ENCODE measurements at places on chromosomes 2 and 18.

GRCh38 chr2:43415592-43415991, 180.2 kb downstream of the THADA start:
- no peak for DNase-seq

GRCh38 chr18:50614838-50615237, 55.0 kb downstream of the MAPK4 start:
- no peak for DNase-seq

GRCh38 chr2:68789603-68790002, 55.0 kb downstream of the ARHGAP25 start:
- no peak for DNase-seq

GRCh38 chr2:16166327-16166981, 226.1 kb downstream of the MYCN start:
- DNase-seq: no peak

DNA sequence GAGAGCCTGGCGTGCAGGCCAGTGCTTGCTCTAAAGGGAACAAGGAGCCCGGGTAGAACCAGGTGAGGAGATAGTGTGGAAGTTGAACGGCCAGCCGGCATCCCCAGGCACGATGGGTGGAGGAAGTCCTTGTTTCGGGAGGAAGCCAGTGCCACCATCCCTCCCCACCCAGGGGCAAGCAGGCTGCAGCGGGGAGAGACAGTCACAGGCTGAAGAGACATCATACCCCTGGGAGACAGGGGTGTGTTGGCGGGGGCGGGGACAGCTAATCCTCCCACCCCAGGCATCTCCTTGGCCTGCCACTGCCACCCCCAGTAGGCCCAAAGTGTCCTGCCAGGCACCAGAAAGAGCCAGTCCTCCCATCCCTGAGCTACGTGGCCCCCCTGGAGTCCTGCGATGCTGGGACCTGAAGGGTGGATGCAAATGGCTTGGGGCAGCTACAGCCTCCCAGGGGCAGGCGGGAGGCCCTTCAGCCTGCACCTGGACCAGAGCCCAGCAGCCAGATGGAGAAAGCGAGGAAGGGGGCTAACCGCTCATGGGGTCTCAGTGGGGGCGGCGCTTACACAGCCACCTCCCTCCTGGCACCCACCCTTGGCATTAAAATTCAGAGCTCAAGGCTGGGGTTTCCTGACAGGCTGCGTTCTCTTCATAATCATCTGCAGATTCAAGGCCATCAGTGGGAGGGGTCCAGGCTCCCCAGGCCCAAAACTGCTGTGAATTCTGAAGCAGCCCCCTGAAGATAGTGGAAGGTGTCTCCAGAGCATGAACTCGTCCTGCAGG, 14.8 kb upstream of the GPR55 start:
- DNase-seq: no peak

- DNase-seq: no peak
Measured at GRCh38 chr18:23694637-23695430, 5.6 kb downstream of the LAMA3 start.

GRCh38 chr2:36044411-36044810, 311.2 kb upstream of the CRIM1 start:
- DNase-seq: no peak

DNA sequence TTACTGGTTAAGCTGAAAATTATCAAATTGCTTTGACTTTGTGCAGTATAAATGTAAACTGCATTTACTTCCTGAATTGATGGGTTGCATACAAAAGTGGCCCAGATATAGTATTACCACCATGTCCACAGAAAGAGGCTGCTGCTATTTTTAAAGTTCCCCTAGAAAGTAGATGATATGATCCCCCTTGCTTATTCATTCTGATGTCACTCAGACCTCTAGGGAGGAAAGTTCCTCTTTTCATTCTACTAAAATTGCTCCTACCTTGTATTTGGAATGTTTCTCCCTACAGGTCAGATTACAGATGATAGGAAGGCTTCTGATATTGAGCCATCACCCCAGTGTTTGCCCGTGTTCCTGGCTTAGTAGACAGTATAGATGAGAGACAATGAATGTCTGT, 247.6 kb upstream of the TNP1 start:
- no peak for DNase-seq

DNA sequence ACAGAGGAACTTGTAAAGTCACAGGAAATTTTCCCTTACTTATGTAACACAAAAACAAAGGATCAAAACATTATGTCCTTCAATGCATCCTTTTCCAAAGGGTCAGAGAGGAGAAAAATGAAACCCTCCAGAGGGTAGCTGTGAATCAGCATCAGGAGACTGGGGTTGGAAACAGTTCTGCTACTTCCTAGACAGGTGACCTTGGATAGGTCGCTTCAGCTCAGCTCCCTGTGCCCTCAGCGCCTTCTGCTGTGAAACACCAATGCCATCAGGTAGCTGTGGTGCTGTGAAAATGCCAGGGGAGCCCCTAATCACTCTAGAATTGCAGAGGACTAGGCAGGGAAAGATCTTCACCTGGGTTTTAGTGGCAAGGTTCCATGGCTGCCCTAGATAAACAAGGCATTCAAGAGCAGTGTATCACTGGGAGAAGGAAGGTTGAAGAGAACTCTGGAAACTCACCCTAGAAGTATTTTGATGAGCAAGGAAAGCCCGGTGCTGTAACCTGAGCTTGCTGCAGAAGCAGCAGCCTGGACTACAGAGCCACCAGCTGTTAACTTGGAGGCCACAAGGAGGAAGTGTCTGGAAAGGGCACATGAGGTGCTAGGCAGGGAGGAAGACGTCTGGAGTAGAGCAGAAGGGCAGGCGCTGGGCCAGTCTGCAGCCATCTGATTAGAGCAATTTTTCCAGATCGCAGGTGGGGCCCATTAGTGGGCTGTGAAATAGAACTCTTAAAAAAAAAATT, 100.7 kb upstream of the MCFD2 start:
- DNase-seq: no peak

DNA sequence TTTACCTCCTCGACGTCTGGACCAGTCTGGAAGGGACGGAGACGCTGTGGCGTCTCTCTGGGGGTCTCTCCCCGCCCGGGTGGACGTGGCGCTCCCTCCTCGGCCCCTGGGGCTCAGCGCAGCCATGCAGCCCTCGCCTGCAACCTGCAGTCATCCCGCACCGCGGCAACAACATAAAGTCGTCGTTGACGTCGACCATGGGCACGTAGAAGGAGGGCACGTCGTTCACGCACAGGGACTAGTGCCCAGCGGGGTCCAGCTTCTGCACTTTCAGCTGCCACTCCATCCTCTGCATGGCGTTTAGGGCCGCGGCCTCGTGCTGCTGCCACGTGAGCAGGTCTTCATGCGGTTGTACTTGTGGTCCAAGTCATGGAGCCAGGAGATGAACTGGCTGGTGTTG, 889.6 kb upstream of the LRRTM1 start:
- peak; percentile 41 for DNase-seq

DNA sequence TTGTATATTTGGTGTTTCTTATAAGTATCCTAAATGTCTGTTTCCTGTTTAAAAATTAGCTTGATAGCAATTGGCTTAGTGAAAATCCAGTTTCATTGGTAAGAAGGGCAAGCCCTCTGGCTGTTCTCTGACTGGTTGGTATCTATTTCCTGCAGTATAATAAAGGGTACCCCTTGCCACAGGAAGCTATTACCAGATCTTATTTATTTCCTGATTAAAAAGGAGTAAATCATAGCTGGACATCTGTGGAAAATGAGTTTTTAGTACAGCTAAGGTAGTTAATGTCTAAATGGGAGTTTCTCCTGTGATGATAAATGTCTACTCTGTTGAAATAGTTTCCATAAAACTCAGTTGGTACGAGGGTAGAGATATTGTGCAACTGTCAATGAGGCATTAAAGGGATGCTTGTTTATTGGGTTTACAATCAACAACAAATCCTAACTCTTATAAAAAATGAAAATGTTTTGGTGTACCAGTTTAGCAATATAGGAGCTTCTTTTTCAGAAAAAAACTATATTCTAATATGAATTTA, 58.7 kb downstream of the FASTKD2 start:
- DNase-seq: no peak

- DNase-seq: no peak
Measured at GRCh38 chr2:219688560-219689445, 61.4 kb downstream of the SLC4A3 start.

GRCh38 chr2:179265082-179265510, 464 bp upstream of the SESTD1 start:
- no peak for DNase-seq

- no peak for DNase-seq
Measured at GRCh38 chr18:32213693-32214092, 23.9 kb downstream of the MEP1B start.

- DNase-seq: no peak
Measured at GRCh38 chr18:7755753-7756475, 188.8 kb downstream of the PTPRM start.

- no peak for DNase-seq
Measured at GRCh38 chr2:158805255-158805654, 10.1 kb downstream of the DAPL1 start.

DNA sequence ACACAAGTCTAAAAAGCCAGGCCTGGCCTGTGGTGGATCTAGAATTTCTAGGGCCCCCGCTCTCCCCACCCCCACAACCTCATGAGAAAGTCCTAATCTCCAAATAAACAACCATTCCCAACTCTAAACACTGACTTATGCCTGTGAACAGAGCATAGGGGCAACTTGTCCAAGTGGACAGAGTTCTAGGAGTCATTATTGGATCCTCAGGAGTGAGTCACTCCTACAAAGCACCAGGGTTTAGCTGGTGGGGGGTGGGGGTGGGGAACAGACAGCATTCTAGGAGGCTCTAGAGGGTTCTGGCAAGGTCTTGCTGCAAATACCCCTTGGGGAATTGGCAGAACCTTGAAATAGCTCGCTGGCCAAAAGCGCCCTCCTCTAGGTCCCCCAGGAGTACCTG, 83.3 kb downstream of the ZCCHC2 start:
- no peak for DNase-seq

GRCh38 chr18:63309422-63309821, 10.1 kb downstream of the BCL2 start:
- DNase-seq: no peak

GRCh38 chr18:1797235-1797634, 774.1 kb downstream of the METTL4 start:
- no peak for DNase-seq

GRCh38 chr2:26731714-26732113, 32.4 kb upstream of the SLC35F6 start:
- no peak for DNase-seq

DNA sequence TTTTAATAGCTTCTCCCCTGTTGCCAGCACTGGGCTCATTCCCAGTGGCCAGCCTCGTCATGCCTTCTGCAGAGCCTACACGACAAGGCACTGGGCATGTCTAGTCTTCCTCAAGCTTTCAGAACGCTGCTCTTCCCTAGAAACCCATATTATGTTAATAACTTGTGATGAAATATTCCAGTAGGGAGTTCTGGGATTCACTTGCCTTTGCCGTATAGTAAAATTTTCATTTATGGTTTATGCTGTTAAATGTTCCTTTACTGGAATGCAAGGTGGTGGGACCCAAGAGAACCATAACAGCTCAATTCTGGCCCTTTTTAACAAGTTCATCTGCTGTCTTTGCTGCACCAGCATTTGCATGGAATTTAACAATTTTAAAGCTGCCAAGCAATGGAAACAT, 45.5 kb upstream of the SLC14A1 start:
- DNase-seq: no peak

GRCh38 chr2:232419245-232420072, 12.8 kb downstream of the ALPG start:
- DNase-seq: no peak

- no peak for DNase-seq
Measured at GRCh38 chr2:231672617-231673347, 35.5 kb upstream of the PTMA start.

DNA sequence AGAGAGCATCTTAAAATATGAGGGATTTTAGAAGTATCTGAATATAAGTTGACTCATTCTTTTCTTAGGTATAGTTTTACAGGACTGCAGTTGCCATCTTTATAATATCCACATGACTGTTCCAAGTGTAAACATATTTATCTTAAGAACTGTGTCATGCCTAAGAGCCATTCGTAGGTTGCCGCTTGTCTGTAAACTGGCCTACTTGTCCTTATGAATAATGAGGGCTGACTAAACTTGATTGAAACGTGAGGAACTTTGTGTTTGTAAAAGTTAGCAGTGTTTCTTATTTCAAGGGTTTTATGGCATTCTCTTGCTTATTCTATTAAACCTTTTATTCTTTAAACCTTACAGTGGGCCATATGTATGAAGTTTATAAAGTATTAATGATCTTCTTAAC, 99.6 kb downstream of the MAP3K20 start:
- DNase-seq: no peak

GRCh38 chr2:161138429-161138828, 21.8 kb upstream of the TANK start:
- DNase-seq: no peak

DNA sequence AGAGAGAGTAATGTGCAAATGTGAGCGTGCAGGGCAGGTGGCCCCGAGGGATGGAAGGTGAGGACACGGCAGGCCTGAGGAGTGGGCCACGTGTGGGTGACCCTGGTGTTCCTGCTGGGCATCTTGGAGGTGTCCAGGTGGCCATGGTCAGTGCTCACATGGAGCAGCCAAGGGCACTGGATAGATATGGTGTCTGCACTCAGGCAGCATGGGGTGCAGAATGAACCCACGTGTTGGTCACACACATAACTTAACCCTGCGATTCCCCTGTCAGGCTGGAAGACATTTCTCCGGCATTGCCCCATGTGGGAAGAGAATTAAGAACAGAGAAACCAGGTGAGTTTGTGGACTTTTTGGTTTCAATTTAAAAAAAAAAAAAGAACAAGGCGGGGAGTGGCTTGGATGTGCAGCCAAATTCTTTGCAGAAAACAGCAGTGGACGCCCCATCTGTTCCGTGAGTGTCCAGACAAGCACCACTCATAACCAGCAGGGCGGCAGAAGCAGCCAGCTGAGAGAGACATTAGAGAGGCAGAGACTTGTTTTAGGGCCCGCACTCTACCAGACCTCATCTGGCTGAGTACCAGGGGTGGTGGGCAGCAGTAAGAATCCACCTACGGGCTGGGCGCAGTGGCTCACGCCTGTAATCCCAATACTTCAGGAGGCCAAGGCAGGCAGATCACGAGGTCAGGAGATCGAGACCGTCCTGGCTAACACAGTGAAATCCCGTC, 249.8 kb downstream of the ACKR3 start:
- DNase-seq: no peak

- no peak for DNase-seq
Measured at GRCh38 chr2:229050133-229050532, 221.0 kb downstream of the PID1 start.

DNA sequence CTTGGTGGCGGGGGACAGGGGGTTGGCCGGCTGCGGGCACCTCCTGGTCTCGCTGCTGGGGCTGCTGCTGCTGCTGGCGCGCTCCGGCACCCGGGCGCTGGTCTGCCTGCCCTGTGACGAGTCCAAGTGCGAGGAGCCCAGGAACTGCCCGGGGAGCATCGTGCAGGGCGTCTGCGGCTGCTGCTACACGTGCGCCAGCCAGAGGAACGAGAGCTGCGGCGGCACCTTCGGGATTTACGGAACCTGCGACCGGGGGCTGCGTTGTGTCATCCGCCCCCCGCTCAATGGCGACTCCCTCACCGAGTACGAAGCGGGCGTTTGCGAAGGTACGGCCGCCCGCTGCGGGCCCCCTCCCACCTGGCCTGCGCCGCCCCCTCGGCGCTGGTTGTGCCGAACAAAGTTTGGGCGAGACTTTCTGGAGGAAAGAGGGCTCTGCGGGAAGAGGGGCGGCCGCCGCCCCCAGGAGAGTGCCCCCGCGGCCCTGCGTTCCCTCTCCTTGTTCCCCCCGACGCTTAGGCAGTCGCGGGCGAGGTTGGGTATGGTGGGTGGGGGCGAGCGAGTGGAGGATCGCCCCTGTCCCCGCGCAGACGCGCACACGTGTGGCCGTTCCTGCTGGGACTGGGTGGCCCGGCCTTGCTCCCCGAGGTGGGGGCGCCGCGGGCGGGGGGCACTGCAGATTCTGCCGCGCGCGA, 866 bp downstream of the CRIM1 start:
- peak; percentile 58 for DNase-seq

GRCh38 chr18:5425721-5426120, 118.1 kb downstream of the EPB41L3 start:
- DNase-seq: no peak
